ENCODE measurements at places on chromosomes 3 and 15.

- no peak for DNase-seq
Measured at GRCh38 chr3:193250492-193250891, 9.5 kb downstream of the PLAAT1 start.

GRCh38 chr3:33650495-33650894 lies 67.6 kb downstream of the CLASP2 start:
- DNase-seq = no peak

GRCh38 chr15:58444658-58445332 lies 13.0 kb downstream of the LIPC start:
- no peak for DNase-seq

DNA sequence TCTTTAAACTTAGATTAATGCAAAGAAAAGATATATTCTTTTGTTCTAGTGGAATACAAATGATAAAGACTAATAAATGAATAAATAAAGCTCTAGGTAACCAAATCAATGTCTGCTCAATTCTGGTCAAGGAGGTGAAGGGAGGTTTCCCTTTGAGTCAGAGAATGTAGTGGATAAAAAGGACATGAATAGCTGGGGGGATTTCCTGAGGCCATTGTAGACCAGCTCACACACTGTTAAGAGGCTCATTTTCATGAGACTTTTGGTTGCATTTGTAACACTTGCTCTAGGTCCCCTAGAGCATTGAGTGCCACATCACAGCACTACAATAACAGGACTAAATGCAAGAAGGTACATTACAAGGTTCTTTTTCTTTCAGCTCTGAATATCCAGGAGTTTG lies 170.7 kb downstream of the TIGIT start:
- DNase-seq = no peak

- no peak for DNase-seq
Measured at GRCh38 chr3:45959201-45959600, 15.9 kb downstream of the CXCR6 start.

DNA sequence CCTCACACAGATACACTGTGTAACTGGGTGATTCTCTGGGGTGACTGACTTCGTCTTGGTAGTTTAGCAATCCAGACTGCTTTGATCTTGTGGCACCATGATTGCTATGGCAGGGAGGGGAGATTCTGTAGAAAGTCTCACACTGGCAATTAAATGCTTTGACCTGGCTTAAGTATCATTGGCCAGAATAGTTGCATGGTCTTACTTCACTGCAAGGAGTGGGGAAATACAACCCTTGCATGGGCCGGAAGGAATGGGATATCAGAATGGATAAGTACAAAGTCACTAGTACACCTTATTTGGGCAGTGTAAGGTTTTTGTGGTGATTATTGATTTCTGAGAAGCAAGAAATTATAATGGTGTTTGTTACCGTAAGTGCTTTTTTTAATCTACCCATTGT lies 153.8 kb downstream of the UBE2E2 start:
- DNase-seq = no peak

- DNase-seq = no peak
Measured at GRCh38 chr3:130950124-130950523, 56.2 kb downstream of the ATP2C1 start.

DNA sequence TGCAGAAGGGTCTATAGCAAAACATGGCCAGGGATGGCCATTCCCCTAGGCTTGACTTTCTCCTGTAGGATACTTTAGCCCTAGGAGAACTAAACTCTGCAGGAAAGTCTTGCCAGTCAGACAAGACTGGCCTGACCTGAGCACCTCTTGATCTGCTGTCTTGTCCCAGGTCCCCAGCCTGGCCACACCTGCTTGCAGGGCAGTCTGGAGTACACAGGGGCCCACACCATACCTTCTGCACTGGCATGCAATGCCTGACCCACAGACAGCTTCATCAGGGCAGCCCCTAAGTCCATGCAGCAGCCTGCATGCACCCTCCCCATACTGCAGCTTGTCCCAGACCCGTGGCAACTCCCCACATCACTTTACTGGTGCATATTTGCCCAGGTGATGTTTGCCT lies 204.6 kb downstream of the LRRC3B start:
- no peak for DNase-seq

DNA sequence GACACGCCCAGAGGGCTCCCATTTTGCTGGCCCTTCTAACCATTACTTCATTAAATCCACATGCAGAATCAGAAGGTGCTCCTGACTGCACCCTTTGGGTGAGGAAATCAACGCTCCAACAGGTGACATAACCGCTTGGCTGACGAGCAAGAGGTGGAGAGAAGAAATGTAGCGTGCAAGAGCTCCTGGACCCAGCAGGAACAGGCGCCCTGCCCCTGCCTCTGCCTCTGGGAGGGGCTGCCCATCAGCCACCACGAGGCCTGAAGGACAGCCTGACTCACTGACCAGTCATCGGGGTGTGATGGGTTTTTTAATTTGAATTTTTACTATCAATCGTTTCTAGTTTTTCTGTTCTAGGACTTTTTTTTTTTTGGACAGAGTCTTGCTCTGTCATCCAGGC lies 218.2 kb downstream of the ADAMTS17 start:
- DNase-seq = no peak

- no peak for DNase-seq
Measured at GRCh38 chr3:138782755-138783154, 52.0 kb downstream of the PIK3CB start.

DNA sequence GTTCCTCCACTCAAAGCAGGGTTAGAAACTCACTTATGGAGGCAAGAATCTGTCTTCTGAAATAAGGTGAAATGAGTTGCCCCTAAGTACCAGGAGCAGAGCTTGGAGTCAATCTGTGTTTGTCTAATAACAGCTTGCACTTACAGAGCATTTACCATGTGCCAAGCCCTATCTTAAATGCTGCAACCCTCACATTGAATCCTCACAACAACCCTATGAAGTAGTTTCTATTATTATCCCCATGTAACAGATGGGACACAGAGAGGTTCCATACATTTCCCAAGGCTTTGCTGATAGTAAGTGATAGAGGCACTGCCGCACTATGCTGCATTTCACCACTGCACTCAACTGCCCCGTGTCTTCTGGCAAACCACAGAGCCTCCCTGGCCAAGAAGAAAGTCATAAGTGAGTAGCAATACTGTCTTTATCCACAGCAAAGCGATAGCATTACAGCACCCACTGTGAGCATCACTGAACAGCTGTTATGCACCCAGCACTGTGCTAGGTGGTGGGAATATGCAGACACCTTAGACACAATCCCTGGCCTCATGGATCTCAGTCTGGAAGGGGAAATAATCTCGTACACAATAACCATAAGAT lies 141.5 kb downstream of the SSR3 start:
- DNase-seq = no peak

DNA sequence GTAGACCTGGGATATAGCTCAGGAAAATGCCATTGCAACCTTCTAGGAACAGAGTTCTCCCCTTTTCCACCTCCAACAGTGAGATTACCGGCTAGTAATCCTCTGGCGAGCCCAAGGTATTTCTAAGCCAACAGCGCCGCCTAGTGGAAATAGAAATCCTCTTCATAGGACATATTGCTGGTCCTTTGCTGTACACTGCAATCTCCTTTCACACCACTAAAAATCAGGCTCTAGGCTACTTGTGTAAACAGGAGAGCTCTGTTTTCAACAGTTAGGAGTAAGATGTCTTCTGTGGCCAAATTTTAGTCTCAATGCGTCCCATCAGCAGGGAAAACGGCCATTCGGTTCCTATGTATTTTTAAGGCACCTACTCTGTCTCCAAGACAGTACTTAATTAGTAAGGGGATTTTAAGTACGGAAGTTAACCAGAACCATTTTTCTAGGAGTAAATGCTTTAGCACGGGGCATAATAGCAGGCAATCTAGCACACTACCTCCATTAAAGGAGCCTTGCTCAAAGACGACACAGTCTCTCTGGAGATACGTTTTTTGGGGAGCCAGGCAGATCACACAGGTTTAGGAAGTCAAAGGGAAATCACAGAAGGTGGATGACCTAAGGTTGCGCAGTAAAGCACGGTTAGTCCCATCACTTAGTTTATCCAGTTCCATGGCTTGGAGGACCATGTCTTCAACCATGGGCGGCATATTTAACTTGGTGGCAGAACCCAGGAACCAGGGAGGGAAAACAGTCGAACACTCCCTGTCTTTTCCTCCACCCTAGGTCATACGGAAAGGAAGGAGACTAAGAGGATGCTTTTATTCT lies 43.8 kb downstream of the NCEH1 start:
- DNase-seq = peak; percentile 24

GRCh38 chr3:138300647-138301046 lies 29.0 kb downstream of the NME9 start:
- DNase-seq = no peak

DNA sequence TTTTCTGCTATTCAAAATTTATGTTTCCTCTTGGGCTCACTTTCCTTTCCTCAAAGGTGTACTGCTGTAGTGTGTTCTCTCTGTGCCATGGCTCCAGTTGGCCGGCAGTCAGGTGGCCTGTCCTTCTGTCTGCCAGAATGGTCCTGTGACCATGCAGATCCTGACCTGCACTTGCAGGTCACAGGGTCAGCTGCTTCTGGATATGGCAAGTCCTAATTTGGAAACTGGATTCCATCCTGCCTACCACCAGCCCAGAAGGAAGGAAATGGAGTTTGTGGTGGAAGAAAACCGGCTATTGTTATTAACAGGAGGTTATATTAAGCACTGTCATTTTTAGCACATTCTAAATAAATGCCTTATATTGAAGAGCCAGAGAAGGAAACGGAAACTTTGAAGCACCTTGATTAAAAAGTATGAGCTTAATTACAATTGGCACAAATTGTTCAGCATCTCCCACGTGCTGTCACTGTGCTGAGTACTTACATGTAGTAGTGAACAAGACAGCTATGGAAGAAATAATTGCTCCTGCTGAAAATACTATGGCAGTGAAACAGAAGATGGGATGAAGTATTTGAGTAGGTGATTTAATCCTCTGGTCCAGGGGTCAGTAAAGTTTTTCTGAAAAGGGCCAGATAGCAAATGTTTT lies 362.8 kb downstream of the PTPRG start:
- DNase-seq = no peak

DNA sequence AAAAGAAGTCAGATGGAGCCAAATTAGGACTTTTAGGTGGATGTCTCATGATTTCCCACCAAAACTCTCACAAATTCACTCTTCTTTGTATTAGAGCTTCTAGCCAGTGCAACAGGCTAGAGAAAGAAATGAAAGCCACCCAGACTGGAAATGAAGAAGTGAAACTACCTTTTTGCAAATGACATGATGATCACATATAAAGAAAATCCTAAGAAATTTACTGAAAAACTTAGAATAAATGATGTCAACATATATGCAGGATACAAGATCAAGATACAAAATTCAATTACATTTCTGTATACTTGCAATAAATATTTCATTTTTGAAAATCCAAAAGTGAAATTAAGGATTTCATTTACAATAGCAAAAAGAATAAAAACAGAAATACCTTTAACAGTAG lies 110.8 kb downstream of the LRIG1 start:
- DNase-seq = no peak

DNA sequence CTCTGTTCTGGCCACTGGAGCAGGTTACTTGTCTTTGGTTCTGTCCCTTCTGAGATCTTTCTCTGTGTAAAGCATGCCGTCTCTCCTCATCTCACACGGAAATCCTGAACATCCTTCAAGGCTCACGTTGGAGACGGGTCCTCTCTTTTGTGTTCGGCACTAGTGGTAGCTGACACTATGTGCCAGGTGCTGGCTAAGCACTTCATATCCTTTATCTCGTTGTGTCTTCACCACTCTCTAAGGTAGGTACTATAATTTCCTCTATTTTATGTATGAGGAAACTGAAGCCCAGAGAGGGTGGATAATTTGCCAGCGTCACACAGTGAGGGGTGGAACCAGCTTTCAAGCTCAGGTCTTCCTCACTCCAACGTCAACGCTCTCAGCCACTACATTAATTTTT lies 1.2 kb downstream of the IFT122 start:
- no peak for DNase-seq

DNA sequence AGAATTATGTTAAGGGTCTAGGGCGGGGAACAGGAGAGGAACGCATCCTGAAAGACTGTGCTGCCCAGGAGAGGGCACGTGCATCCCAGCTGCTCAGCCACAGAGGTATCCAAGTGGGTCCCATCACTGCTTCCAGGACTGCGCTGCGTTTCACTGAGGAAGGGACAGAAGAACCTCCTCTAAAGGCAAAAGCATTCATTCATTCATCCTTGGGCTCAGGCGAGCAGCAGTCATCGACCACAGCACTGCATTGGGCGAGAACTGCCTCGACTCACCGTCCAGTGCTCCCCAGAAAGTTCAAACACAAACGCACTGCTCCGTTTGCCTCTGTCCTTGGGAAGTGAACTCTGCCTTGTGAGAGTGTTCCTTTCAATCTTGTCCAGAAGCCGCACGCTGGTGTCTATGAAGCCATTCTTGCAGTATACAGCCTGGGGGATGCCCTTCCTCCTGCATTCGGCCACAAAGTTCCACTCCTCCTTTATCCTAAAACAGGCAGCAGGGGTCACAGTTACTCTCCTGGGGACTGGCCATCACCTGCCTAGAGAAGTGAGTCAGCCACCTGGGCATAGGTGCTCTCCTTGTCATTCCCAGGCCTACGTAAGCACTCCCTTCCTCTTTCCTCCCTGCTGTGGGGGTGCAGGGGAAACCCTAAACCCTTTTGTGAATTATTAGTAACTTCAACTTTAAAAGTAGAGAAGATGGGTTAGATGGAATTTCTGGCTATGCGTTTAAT lies 21.2 kb downstream of the LRRC2 start:
- no peak for DNase-seq

GRCh38 chr3:4950948-4951347 lies 28.3 kb upstream of the BHLHE40 start:
- no peak for DNase-seq

- no peak for DNase-seq
Measured at GRCh38 chr15:88987934-88988671, 74.9 kb upstream of the MFGE8 start.

- no peak for DNase-seq
Measured at GRCh38 chr3:190089711-190090110, 31.0 kb downstream of the P3H2 start.

DNA sequence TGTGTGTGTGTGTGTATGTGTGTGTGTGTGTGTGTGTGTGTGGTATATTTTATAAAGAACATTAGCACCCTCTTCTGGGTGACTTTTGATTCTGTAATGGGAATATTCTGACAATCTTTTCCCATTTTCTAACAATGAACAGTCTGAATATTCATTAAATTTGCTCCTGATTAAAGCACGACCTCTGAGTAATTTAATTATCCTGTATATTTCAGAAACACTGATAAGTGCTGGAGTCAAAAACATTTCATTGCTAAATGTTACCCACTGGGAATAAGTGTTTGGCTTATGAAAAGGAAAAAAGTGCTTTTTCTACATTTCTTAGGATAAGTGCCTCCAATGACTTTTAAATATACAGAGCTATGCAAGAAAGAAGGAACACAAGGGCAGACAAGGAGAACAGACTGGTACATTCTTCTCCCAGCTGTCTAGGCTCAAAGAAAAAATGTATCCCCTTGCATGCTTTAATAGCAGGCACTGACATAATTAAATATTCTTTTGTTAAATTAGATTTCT lies 32.3 kb upstream of the SYNPR start:
- no peak for DNase-seq

DNA sequence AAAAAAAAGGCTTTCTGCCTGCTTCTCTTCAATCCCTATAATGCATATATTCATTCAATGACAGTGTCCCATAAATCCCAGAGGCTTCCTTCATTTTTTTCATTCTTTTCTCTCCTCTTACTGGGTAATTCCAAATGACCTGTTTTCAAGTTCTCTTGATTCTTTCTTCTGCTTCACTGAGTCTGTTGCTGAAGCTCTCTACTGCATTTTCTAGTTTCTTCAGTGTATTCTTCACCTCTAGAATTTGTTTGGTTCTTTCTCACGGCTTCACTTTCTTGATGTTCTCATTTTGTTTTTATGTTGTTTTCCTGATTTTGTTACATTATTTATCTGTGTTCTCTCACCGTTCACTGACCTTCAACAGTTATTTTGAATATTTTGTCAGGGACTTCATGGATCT lies 141.6 kb downstream of the SCAPER start:
- DNase-seq = no peak
